ENCODE measurements at places on chromosomes 4 and X. TPM values are rescaled to one million over a fixed set of nuclear protein-coding genes. Genes with fewer than 3 reads are reported as not detected.

Gene IL15
- total RNA-seq, result 8.8 TPM

Gene SERPINA7
- not detected for total RNA-seq

Gene HTN1
- total RNA-seq, result not detected

Gene TMPRSS11A
- total RNA-seq, result not detected

Gene ZNF330
- 41.8 TPM for total RNA-seq
